ENCODE measurements at places on chromosomes 4 and X.

- no peak for DNase-seq
These were observed 73.4 kb upstream of the HGFAC start for GRCh38 chr4:3368334-3368733.

GRCh38 chr4:80062527-80062926 lies 10.5 kb downstream of the ANTXR2 start:
- no peak for DNase-seq

GRCh38 chr4:5998333-5998936 lies 19.8 kb downstream of the C4orf50 start:
- DNase-seq = no peak

DNA sequence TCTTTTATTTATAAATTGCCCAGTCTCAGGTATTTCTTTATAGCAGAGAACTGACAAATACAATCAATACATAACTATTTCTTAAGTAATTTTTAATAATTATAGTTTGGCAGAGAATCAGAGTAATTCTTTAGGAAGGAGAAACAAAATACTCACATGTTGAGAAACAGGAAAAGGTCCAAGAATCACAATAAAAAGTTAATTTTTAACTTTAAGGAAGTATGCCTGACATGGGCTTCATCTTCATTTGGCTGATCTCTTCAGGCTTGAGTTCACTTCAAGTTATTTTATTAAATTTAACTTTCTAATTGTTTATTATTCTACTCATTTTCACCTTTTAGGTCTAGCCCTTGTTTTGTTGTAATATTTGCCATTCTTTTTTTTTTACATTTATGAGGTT lies 36.1 kb upstream of the RNF150 start:
- no peak for DNase-seq

DNA sequence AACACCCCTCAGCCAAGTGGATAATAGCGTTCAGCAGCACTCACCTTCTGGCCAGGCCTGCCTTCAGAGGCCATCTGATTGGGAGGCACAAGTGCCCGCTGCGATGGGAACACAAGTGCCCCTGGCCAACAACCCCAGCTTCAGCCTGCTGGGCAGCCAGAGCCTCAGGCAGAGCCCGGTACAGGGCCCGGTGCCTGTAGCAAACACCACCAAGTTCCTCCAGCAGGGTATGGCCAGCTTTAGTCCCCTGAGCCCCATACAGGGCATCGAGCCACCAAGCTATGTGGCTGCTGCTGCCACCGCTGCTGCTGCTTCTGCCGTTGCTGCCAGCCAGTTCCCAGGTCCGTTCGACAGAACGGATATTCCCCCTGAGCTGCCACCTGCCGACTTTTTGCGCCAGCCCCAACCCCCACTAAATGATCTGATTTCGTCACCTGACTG lies 55.9 kb upstream of the MTM1 start:
- DNase-seq = no peak
